ENCODE measurements at places on chromosomes 12 and 14.

DNA sequence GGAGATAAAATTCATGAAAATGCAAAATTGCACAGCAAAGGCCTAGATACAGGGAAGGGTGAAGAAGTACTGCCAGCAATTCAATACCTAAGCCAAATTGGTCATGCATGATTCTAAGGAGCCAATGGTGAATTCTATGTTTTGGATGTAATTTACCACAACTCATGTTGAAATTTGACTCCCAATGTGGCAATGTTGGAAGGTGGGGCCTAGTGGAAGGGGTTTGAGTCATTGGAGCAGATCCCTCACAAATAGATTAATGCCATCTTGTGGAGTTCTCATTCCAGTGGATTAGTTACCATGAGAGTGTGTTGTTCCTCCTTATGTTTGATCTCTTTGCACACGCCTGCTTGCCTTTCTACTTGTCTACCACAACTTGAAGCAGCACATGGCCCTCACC, 194.0 kb upstream of the ALG10 start:
- DNase-seq = no peak

DNA sequence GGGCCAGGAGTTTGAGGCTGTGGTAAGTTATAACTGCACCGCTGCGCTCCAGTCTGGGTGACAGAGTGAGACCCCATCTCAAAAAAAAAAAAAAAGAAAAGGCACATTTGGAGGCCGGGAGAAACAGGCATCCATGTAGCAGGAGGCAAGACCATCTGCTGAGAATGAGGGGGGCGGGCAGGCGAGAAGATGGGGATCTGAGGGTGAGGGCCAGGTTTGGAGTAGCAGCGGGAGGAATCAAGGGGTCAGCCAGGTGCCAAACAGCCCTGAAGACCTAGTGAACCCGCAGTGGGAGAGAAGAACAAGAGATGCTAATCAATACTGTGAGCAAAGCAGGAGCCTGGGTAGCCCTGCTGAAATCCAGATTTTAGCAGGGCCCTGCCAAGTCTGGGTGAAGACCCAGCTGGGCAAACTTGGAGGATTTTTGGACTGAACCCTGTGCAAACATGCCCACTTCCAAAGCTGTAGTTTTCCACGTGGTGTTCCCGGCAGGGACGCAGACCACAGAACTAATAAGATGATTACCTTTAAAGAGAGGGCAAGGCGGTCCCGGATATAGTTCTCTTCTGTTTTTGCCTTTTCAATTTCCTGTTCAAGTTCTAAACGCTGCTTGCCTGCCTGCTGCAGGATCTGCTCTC, 61.0 kb downstream of the NIN start:
- no peak for DNase-seq

- no peak for DNase-seq
Measured at GRCh38 chr12:127245009-127245408, 1022.0 kb upstream of the TMEM132C start.

DNA sequence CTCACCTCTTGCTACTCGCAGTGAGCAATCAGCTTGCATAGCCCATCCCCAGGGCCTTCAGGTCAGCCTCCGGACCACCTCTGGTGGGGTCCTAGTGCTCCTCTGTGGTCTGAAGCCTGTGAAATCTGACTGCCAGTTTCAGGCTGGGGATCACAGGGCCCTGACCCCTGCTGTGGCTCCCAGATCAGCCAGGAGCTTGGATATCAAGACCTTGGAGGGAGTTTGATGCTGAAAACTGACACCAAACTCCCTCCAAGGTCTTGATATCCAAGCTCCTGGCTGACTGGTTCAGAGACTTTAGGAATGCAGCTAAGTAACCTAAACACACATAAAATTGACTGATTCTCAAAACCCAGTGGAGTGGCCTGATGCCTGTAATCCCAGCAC, 19.8 kb upstream of the DHRS4 start:
- DNase-seq = no peak

GRCh38 chr14:101577221-101577909, 16.1 kb downstream of the DIO3 start:
- no peak for DNase-seq
